Right kidney (tissue), 9 donors: ENCODE measurements at places on chromosomes 13 and 19.

- no peak for DNase-seq
These were observed 118.1 kb upstream of the FRY start for GRCh38 chr13:31913459-31913858.

GRCh38 chr13:46057256-46058015, 4.9 kb upstream of the ZC3H13 start:
- DNase-seq: no peak

DNA sequence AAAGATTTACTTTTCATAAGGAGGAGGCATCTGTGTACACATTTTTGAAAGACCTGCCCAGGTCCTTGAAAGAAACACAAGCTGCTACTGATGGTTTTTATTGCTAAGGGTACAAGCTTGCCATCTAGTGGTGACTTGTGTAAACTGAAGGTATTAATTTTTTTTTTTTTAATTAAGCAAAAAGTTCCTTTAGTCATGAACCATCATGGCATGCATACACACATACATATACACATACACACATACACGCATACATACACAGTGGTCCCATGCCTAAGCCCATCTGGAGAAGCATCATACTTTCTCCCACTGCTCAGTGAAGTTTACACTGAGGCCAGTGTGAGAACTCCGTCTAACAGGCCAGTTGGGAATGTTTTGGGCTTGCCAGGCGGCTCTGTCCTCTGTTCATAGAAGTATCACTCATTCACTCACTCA, 312.5 kb downstream of the DCLK1 start:
- peak; percentile 19 for DNase-seq

- DNase-seq: no peak
These were observed 3.1 kb downstream of the CCER2 start for GRCh38 chr19:38908911-38909310.

DNA sequence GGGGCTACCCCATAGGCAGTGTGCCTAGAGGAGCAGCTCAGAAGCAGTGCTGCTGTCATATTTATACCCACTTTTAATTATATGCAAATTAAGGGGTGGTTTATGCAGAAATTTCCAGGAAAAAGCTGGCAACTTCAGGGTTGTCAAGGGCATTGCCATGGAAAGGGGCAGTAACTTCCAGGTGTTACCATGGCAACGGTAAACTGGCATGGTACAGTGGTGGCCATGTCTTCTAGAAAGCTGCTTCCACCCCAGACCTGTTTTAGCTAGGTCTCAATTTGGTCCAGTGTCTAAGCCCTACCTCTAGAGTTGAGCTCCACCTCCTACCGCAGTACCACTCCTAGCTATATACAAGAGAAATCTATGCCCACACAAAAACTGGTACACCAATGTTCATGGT, 11.3 kb downstream of the PNMA8A start:
- no peak for DNase-seq

- DNase-seq: no peak
These were observed 529 bp downstream of the ZNF836 start for GRCh38 chr19:52170863-52171320.

GRCh38 chr19:40228346-40228745, 1.9 kb upstream of the CCNP start:
- DNase-seq: no peak

- DNase-seq: no peak
These were observed 1189.7 kb downstream of the EFNB2 start for GRCh38 chr13:105345730-105346129.

GRCh38 chr19:39130337-39131254, 5.0 kb downstream of the PAK4 start:
- DNase-seq: no peak

- DNase-seq: peak; percentile 47
These were observed 379.4 kb downstream of the KLF12 start for GRCh38 chr13:73754727-73755292.

- DNase-seq: no peak
These were observed 6.8 kb upstream of the ERF start for GRCh38 chr19:42261763-42262162.

GRCh38 chr13:28426381-28426780, 68.5 kb downstream of the FLT1 start:
- no peak for DNase-seq

DNA sequence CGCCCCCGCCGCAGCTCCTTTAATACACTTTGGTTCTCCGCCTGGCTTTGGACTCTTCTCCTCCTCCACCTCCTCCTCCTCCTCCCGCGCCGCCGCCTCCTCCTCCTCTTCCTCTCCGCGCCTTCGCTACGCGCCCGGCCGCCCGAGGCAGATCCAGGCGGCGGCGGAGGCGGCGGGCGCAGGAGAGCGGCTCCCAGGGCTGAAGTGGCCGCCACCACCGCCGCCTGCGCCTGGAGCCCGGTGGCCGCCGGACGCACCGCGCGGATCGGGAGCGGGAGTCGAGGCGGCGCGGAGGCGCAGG, at the start of gene ZIC2:
ZIC2 (plus strand) TSS at position 50 of the 301 bp plus-strand sequence. CDS start 281 bp downstream, outside the sequence.
- no peak for DNase-seq

DNA sequence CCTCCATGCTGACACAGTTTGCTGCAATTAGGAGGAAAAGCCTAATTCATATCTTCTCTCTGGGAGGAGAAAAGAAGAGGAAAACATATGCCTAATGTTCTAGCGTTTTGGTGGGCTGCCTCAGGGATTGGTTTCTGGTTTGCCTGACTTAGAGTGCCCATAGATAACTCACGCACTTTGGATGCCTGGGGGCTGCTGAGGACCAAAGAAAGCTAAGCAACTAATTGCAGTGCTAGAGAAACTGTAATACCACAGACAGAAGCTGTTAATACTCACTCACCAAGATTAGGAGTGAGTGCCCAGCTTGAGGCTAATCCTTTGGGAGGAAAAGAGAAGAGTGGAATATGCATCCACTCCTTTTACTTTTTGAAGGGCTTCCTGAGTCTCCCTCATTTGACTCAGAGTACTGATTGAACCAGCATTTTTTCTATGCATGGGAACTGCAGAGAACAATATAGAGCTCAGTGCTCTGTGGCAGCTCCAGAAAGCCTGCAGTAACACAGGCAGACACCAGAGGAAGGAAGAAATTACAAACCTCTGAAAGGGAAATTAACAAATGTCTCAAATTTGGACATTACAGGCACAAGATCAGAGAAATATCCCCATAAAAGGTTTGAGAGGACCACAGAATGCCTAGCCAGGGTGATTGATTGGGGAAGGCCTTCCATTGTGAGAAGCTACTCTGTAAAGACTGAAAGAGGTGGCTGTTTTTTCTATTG, 666.4 kb downstream of the OLFM4 start:
- DNase-seq: no peak

DNA sequence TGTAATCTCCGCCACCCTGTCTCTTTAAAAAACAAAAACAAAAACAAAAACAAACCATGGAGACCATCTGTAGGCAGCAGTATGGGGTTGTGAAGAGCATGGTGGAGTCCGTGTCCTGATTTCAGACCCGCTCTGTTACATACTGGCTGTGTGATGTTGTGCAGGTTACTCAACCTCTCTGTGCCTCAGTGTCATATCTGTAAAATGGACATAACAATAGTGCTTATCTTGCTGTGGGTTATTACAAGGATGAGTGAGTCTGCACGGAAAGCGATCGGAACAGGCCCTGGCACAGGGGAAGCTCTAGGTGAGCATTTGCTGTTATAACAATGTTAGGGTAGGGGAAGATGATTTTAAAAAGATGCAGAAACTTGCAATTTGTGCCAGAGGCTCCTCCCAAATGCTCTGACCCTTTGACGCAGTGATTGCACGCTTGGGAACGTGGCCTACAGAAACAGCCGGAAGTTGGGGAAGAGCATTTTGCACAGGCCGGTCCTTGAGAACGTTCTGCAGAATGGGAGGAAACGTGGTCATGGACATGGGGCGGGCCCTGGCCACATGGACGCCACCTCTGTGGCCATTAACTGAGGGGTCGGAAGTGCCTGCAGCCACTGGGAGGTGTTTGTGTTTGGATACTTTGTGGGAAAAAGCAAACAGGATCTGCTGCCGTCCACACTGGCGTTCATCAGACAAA, 15.7 kb upstream of the SELENOW start:
- no peak for DNase-seq

- no peak for DNase-seq
These were observed at the start of gene ATP4A for GRCh38 chr19:35563207-35563829. Gene ATP4A (minus strand): TSS chr19:35563658. CDS start chr19:35563629, 29 bp downstream.

DNA sequence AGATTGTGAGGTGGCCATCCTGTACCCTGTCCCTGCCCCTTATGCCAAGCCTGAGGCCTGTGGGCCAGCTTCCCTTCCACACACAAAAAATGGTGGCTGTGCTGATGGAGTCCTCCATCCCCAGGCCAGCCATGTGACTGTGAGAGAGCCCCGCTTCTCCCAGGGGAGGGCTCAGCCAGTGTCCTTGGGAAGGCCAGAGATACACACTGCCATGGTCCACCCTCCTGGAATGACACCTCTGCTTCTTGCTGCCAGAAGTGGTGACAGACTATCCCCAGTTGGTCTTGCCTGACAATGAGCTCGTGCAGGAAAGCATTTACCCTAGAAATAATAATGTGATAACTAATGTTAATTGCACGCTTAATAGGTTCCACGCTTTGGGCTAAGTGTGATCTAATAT, 38.0 kb downstream of the FAM124A start:
- no peak for DNase-seq

GRCh38 chr19:10402441-10403038, 802 bp downstream of the CDC37 start:
- no peak for DNase-seq

- DNase-seq: no peak
These were observed 32.3 kb upstream of the EHD2 start for GRCh38 chr19:47680858-47681332.

DNA sequence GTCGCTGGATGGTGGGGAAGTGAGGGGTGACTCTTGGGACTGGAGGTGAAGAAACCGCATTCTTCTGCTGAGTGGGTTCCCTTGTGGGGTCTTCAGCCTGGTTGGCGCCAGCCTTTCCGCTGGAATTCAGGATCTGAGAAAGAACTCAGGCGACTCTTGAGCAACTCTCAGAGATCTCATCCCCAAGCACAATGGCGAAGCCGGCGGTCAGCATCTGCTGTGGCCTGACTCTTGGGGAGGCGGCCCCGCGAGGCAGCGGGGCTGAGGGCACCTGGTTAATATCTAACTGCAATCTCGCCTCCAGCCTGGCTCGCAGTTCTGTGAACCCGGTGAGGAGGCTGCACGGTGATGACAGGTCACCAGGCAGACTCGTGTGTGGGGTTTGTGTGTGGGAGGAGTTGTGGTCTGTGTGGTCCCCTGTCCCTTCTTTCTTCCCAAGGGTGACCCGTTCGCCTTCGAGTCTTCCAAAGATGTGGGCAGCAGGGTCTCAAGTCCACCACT, 883 bp downstream of the ZNF441 start:
- peak; percentile 76 for DNase-seq

DNA sequence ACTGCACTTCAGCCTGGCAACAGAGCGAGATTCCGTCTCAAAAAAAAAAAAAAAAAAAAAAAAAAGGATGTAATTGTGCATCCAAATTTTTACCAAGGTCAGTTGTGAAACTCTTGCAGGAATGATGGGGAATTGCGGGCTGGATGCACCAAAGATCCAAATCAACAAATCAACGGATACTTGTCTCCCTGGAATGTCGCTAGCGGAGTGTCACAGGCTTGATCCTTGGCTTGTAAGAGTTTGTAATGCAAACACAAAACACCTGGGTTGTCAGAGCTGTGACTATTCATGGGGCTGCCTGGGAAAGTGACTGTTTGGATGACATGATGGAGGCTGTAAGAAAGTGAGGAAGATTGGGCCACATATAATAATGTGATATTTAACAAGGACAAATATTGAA, 4.2 kb downstream of the KANK3 start:
- no peak for DNase-seq

DNA sequence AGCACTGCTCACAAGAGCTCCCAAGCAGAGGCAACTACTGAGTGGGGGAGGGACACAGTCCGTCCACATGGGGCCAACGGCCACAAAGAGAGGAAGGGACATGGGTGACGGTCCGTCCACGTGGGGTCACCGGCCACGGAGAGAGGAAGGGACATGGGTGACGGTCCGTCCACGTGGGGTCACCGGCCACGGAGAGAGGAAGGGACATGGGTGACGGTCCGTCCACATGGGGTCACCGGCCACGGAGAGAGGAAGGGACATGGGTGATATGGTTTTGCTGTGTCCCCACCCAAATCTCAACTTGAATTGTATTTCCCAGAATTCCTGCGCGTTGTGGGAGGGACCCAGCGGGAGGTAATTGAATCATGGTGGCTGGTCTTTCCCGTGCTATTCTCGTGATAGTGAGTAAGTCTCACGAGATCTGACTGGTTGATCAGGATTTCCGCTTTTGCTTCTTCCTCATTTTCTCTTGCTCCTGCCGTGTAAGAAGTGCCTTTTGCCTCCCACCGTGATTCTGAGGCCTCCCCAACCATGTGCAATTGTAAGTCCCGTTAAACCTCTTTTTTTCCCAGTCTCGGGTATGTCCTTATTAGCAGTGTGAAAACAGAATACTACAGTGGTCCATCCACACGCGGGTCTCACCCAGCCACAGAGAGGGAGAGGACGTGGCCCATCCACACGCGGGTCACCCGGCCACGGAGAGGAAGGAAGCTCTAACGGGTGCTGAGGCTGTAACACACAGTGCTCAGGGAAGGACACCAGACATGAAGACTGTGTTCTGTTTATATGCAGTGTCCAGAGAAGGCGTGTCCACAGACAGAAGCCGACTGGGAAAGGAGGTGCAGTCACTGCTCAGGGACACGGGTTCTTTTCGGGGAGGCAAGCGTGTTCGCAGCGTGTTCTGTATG, 48.5 kb downstream of the GAS6 start:
- DNase-seq: no peak

DNA sequence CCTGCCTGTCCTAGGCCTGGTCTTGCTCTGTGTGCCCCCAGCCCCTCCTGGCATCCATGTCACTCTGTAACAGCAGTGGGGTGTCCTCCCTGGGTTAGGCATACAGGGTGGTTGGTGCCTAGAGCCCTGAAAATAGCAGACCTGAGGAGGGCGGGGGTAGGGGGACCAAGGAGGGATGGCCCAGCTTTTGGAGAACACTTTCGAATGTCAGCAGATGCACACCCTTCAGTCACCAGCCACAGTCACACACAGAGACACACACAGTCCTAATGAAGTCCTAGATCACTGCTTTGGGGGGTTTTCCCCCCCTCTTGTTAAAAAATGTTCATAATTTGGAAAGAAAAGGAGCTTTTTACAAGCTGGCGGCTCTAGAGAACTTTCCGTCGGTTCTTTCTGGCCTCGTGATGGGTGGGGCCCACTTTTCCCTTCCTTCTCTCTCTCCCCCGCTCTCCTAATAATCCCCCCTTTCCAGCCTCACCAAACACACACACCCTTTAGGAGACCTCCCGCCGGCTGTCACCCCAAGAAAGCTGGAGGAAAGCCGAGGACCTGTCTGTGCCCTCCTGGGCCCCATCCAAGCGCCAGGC, 47.9 kb downstream of the LYL1 start:
- no peak for DNase-seq
